Endothelial cell (in vitro differentiated cells): ENCODE measurements at places on chromosomes 7 and 10.

- no peak for DNase-seq
These were observed 9.9 kb downstream of the VPS50 start for GRCh38 chr7:93242106-93242505.

DNA sequence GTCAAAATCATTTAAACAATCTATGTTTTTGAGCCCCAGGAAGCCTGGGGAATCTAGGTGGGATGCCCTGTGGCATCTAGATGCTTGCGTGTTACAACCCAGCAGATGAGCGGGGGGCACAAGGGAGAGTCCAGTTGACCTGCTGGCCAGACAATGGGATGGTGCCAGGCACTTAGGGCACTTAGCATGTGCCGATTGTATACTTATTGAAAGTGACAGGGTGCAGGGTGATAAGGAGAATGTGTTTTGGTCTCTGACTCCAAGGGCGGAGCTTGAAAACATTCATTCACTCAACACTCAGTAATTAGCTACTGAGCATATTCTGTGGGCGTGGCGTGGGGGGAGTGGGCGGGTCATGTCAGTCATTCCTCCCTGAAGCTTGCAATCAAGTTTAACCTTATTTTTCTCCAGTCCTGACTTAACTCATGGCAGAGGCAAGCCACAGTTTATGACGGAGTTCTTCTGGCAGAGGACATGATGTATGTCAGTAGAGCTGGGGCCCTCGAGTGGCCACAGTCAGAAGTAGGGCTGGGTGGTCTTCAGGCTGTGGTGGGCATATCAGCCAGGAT is 115.1 kb downstream of the PRKCQ start:
- no peak for DNase-seq

DNA sequence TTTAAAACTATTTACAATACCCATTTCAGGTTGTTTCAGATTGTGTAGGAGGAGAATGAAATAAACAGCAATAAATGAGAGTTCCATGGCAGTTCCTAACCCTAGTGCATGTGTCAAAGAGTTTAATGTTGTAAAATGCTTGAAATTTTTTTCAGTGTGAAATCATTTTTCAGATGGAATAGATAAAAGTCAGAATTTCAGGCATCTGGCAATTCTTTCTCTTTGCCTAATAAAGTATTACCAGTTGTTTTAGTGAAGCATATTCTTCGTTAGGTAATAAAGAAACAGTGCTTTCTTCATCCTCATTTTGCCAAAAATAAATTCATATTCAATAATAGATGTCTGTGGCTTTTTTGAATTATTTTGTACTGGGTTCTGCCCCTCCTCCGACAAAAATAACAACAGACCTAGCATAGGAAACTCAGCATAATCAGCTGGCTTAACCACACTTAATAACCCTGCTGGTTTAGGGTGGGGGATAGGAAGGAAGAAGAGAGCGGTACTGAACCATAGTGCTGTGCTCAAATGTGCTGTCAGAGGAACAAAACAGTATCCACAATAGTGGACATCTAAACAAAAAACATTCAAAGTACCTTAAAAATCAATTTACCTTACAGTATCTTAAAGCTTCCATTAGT is 39.1 kb downstream of the MINDY3 start:
- DNase-seq = no peak

DNA sequence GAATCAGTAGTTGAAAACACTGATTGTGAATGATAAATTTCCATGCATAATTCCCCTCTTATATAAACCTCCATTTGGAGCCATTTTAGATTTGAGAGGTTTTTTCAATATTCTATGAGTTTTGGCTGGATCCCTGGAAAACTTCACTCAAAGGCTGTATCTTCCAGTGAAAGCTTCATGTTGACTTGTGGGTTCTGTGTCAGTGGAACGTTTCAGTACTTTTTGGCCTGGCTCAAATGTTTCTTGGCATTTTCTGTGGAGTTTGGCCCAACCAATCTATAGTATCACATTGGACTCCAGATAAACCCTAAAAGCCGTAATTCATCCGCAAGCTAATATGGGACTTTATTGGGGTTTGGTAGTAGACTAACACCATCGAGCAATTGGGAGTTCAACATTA is 172.6 kb upstream of the PRPS1L1 start:
- DNase-seq = no peak

DNA sequence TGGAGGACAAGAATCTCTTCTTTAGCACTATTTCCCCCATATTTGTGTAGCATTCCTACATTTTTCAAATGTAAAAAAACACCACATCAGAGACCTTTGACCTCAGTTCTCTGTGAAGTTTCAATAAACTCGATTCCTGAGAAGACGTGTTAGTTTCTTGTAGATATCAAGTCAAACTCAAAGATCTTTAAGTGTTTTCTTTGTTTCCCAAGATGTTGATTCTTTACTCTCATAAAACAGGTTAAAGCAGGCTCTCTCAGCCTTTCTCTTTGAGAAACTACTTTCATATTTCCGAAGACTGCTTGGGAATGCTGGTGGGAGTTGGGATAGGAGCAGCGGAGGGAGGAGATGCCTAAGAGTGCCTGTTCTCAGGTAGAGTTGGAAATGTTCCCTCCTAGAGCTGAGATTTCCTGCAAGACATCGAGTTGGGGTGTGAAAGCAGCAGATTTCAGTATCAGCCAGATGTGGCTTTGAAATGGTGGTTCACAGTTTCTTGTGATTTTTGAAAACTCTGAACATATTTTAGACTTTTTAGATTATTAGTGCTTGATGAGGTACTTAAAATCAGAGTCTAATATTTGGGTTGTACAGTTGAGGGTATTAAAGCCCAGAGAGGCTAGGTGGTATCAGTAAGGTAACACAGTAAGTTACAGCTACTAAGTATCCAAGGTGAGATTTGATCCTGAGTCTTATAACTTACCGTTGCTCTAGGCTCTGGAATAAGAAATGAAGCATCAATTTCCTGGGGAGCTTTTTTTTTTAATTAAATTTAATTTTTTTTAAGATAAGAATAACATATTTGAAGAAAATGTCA is 13.9 kb downstream of the ADK start:
- DNase-seq = no peak

GRCh38 chr10:128274938-128275337 is 148.7 kb upstream of the MKI67 start:
- DNase-seq = no peak
